Activated CD8-positive, alpha-beta memory T cell treated with anti-CD3 and anti-CD28 coated beads for 1 hour (primary cell): ENCODE measurements at places on chromosomes 3 and 15.

DNA sequence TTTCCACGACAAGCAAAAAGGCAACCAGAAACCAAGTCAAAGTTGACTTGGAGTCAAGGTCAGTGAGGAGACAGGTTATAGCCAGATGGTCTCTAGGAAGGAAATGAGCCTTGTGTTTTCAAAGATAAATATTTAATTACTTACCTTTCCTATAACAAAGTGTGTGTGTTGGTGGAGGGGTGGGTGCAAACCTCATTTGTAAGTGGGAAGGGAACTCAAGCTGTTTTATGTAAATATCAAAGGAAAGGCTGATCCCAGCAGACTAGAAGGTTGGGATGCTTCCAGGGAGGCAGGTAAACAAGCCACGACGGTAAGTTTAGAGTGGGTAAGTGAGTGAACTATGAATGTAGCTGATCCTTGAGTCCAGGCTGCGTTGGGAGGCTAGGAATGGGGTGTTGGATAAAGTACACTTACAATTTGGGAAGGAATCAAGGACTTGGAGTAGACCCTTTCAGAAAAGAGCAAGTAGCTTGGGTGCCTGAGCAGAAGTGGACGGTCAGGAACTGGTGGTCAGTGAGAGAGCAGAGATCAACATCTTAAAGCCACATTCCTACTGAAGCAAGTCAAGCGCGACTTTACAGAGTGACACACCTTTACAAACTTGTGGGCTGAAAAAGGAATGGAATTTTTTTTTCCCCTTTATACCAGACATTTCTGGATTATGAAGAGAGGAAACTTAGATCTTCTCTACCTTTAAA, 82.0 kb upstream of the TBL1XR1 start:
- no peak for DNase-seq

DNA sequence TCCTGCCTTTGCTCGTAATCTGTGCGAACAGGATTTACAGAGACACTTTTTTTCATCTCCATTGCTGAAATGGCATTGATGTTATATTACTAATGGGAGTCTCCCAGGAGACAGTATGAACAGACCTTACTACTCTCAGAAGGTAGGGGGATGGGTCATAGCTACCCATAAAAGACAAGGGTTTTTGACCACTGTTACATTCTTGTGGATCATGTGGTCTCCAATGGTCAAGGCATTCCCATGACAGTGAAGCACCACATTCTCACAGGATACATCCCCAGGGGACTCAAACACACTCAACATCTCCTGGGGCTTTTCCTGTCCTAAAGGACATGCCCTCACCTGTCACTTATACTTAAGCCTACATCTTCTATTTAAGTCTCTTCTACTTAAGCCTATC, 40.8 kb downstream of the MKRN3 start:
- no peak for DNase-seq

DNA sequence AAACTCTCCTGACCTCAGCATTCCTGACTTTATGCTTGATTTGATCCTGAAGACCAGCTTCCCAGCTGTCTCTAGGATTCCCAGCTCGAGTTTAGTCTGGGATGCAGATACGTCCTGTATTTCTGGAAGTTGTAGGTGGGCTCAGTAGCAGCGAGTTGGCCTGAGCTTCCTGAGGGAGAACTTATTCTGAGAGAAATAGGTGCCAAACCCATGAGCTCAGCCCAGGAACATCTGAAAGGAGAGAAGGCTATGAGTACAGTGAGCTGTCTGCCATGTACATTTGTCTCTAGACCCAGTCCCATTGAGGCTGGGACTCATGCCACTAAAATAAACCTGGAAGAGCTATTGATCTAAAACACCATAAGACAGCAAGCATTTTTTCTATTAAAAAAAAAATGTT, 36.6 kb upstream of the SLC9A9 start:
- DNase-seq, result no peak

DNA sequence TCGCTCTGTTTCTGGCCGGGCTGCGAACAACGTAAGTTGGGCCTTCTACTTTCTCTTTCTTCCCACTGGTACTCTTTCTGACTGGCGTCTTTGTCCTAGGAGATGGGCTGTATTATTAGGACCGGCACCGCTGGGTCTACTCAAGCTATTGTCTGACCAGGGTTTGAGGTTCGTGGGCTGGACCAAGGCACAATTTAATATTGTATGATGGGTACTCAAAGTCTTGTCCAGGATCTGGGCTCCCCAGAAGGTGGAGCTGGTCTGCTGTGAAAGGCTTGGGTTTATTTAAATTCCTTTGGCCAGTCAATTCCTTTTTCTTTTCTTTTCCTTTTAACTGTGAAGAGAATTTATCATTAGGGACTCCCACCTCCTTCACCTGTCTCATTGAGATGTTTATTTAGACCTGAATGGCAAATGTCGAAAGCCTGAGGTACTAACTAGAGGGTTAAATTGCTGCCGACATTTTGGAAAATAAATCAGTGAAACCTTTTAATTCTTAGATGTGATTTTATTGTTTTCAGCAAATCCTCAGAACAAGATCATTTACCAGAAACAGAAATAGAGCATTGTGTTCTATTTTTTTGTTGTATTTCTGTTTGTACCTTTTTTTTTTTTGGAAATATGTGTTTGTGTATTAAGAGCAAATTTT, 410 bp downstream of the LRRC49 start:
- DNase-seq, result no peak

DNA sequence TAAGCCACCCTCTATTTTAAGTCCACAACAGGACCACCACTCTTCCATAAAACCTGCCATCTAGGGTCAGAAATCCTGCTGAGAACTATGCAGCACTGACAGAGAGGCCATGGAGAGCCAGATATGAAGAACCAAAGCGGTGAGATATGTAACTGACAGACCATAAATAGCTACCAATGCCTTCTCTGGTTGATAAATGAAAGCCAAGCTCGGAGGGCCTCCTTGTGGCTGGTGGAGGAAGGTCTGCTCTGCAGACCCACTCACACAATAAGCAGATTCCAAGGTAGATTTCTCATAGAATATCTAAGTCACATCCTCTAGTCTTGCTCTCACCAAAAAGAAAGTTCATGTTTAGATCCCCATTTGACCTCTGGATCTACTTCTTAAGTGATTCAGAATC, 38.9 kb downstream of the RYK start:
- DNase-seq, result no peak

GRCh38 chr3:173745952-173746682, 348.6 kb downstream of the NLGN1 start:
- DNase-seq, result no peak

DNA sequence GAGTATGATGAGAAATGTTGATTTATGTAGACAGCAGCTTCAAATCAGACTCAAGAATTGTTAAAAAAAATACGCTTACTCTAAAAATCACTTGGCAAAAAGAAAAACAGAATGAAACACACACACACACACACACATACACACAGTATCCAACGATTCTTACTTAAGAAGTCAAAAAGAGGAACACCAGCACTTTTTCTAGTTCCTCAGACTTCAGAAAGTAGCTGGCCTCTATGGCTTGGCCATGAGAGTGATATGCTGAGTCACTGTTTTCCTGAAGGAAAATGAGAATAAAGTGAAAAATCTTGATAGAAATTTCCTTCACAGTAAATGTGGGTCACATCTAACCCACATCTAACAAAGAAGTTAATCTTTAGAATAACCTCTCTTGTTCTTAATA, 22.1 kb downstream of the CNTN3 start:
- no peak for DNase-seq

DNA sequence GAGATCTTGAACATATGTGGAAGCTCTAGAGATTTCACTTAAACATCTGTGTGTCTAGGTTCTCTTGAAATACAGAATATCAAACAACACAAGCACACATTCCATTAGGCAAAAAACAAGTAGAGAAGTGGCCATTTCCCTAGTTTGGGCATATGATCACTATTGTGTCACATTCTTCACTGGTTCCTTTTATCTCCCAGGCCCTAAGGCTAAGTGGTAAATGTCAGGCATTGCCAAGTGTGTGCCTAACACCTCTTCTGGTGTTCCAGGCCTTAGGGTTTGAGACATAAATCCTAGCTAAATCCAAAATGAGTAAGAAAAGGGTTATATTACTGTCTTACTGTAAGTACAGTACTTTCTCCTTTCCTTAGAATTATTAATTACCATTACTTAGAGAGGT, 880.1 kb downstream of the PDCD6IP start:
- DNase-seq, result no peak

DNA sequence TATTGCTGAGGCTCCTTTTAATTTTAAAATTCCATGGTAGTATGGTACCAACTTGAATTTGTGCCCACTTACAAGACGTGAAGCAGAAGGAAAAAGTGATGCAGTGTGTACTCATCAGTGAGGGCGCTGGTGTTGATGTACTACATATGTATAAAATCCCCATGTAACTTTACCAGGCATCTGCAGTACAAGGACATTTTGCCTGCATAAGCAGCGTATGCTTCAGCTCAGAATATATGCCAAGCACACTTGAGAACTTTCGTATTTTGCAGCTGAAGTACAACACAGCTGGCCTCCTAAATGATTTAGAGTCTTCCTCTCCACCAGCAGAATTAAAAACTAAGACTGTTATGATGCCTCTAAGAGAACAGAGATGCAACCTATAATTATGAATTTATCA, 108.9 kb downstream of the RYR3 start:
- no peak for DNase-seq

DNA sequence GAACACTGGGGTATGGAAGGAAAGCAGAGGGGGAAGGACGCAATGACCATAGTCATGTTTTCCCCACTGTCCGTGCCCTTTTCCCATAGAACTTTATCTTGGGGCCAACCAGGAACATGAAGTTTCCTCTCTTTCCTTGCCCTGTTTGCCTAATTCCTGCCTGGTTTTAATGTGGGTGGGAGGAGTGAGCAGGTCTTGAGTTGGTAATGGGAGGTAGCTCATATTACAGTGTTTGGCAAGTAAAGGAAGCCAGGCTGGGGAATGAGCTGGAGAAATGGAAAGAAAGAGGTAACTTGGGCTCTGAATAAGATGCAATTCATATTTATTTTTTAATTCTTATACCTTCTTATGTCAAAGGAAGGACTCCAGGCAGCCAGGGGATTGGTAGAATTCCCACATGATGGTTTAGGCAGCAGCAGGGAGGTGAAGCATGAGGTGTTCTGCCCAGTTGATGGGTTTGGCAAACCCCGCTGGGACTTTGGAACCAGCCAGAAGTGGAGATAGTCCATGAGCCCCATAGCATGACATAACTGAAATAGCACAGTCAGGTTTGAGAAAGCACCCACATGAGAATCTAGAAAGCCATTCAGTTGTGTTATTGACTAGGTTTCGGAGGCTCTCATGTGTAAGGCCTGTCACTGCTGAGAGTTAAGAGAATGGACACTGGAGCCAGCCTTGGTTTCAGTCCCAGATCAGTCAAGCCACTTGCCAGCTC, 60.0 kb downstream of the CCK start:
- DNase-seq, result no peak

GRCh38 chr15:45611305-45611704, 23.5 kb upstream of the SQOR start:
- DNase-seq, result no peak

DNA sequence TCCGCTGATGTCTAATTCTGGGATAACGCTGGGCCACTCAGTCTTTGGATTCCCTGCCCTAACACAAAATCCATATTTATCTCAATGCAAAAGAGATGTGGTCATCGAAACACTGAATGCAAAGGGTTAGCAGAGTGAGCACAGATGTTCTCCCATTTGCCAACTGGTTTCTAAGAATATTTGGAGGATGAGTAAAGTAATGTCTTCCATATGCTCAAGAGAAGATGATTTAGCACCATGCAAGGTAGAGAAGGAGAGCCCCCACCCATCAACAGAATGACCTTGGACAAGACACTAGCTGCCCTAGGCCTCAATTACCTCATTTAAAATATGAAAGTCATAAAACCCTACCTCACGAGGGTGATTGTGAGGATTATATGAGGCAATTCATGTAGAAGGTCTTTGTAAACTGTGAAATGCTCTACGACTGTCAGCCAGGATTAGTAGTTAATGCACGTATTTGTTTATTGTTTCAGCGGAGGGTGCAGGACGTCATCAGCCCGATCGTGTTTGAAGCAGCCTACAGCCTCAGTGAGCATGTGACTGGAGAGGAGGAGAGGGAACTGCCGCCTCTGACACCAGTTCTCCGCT, 232.9 kb upstream of the CTDSPL start:
- DNase-seq, result no peak

DNA sequence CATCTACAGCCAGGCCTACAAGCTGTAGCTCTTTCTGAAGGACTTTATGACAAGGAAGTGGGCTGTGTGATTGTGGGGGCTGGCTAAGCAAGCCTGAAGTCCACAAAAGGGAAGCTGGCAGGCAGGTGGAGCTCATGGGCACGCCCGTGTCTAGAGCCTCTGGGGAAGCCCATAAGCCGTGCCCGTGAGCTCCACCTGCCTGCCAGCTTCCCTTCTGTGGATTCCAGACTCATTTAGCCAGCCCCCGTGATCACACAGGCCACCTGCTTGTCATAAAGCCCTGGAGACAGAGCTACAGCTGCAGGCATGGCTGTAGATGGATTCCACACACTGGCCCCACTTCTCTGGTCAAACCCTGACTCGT, 15.2 kb downstream of the EFCC1 start:
- DNase-seq, result no peak

- no peak for DNase-seq
Observed at GRCh38 chr3:146307456-146307725, 56.5 kb upstream of the PLSCR4 start.

DNA sequence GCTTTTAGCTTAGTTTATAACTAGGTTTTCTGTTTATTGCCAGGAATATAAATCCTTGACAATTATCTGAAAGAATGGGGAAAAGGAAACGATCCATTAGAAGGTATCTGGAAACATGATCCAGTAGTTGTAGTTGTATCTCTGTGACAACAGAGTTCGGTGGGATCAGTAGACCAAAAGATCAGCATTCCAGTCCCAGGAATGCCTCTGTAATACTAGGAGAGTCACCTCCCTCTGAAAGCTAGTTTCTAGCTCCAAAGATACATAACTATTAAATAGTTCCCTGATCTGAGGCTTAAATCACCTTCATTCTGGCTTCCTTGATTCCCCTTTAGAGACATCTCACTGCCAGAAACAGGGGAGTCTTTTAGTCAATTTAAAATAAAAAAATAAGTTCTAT, 34.1 kb downstream of the MB21D2 start:
- DNase-seq, result no peak

DNA sequence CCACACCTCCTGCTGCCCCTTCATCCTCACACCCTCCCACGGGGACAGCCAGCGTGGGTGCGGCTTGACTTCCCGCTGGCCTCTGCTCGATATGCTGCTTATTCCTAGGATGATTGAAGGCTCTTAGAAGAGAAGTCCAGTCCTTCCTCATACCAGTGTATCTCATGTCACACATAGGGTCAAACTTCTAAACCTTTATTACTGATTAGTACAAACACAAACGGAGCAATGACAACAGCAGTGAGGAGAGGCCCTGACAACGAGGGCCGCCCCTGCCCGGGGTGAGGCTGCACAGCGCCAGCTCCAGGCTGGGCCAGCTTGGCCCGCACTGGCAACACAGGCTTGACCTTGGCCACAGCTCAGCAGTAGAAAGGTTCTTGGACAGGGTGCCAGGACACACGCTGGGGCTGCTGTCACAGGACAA, 3.7 kb downstream of the CIB1 start:
- no peak for DNase-seq

- DNase-seq, result no peak
Observed at GRCh38 chr15:25937796-25938195, 74.7 kb upstream of the ATP10A start.

GRCh38 chr3:138429665-138430064, 4.8 kb upstream of the ESYT3 start:
- no peak for DNase-seq
